ENCODE measurements at places on chromosomes 3 and 15.
A peak's percentile ranks its signal among the peaks of the same experiment; 100 is the strongest.

DNA sequence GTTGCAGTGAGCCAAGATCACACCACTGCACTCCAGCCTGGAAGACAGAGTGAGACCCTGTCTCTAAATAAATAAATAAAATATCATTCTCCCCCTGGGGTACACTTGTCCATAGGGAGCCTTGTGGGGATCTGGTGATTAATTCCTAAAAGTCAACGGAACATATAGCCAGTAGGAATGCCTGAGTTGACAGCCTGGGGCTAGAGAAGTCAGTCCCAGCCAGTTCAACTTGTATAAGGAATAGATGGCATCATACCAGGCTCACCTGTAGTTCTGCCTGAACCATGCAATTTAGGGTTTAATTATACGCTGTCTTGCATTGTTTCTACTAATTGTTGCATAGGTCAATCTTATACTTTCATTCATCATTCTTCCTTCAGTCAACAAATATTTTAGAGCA is 5.9 kb upstream of the BOC start:
- DNase-seq: no peak

DNA sequence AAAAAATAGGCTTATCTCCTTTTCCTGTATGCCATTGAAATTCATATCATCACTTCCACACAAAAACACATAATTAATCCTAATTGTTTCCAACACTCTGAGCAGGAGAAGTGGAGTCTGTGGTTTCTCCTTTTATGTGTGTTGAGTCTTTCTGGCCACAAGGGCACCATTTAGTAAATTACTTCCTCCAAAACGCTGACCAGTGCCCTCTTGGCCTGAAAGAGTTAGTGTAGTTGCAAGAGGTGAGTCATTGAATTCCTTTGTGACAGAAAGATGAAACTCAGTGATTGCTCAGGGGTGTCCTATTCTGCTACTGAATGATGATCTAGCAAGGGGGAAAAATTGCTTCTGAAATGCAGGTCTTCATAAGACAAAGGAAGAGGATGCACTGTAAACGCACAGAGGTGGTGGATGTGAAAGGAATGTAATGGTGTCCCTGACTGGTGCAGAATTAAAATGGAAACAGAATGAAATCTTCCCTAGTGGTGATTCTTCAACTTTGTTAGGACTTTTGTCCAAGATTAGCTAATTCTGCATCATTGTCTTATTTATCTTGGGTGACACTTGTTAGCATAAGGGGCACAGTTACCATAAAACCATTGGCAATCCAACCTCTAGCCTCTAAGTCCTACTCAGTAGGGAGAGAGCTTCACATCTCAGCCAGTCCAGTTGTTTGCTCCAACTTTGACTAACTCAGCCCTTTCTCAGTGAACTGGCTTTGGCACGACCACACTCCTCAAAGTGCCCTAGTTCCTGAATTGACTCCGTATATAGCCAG is 208.4 kb upstream of the NANOGP8 start:
- no peak for DNase-seq

DNA sequence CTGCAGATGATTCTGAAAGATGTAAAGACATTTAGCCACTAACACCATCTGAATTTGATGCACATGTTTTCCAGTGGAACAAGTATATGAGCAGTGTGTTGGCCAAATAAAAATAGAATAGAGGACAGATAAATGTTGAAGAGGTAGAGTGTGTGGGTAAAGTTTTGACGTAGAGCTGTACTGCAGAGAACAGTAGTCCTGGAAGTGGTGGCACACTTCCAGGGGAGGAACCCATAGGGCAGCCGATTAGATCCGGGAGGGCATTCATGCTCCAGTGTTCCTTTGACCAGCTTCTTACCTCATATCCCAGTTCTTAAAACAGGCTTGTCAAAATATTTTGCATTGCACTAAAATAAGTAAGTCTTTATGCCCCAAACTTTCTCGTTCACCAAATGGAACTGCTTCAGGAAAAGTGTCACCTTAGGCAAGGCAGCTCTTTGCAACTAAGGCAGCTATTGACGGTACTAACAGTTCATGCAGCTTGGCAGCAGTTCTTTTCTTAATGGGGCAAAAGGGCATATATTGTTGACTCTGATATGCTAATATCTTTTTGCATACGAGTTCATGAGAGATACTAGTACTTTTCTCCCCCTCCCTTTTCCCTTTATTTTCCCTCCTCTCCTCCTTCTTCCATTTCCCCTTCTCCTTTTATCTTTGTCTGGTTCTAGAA is 429.3 kb upstream of the AZI2 start:
- DNase-seq: no peak

DNA sequence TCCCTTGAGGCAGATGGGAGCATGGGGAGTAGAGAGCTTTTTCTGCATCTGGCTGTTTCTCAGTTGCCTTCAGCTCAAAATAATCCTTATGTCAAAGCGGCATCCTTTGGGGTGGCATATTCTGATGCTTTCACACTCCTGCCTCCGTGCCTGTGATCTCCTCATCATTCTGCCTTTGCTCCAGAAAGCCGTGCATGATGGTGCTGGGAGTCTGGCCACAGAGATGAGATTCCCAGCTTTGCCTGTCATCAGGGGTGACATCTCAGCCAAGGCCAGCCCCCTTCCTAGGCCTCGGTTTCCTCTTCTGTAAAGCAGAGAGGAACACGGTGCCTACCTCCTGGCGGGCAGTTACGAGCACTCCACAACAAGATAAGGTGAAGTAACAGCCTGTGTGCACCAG is 96.3 kb upstream of the ALDH1A3 start:
- peak; percentile 8 for DNase-seq

DNA sequence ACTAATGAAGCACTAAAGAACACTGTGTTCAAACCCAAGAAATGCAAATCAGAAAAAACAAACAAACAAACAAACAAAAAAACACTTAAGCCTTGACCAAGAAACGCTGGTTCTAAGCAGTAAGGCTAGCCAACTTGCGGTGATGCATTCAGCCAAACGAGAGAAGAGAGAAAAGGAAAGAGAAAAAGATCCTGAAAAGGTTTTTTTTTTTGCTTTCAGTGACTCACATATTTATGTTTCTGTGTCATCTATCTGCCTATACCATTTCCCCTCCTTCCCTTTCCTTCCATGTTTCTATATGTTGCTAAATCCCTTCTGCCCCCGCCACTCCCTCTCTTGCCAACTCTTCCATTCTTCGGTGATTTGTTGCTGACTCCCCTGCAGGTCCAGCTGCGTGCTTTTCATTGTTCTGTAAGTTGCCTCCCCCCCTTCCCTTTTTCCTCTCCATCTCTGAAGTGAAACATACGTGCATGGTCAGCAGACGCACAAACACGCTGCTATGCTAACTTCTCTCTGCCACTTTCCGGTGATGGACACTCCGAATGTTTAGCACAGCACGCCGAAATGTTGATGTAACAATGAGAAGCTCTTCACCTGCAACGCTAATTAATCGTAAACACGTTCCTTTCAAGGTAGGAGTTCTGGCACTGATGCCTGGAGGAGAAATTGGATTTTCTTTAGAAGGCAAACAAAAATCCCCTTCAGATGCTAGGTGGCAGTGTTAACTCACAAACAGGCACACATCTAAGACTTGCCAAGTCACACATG is 154.4 kb downstream of the TUSC7 start:
- DNase-seq: no peak

- peak; percentile 53 for DNase-seq
Measured at GRCh38 chr15:28943146-28943545, 57.4 kb downstream of the APBA2 start.
